ENCODE measurements at places on chromosomes 2 and 18.

- no peak for DNase-seq
These were observed 42.0 kb downstream of the AFTPH start for GRCh38 chr2:64565949-64566710.

GRCh38 chr18:73948497-73948896 lies 199.1 kb downstream of the FBXO15 start:
- no peak for DNase-seq

DNA sequence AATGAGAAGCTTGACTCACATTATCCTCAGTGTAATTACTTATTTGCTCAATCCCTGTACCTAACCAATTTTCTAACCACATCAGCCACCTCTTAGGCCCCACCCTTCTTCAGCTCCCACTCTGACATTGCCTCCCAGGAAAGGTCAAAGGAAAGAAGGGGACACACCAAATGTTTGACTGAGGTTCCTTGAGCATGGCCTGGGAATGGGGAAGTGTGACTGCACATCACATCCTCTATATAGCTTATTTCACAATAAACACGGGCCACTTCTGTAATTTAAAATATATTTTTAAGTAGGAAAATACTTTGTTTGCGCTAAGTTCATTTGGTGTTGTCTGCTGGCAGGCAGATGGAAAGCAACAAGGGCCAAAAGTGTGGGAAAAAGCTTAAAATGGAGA lies 3.0 kb upstream of the FIGLA start:
- no peak for DNase-seq

GRCh38 chr2:8307606-8308180 lies 374.2 kb upstream of the ID2 start:
- no peak for DNase-seq

GRCh38 chr2:176584333-176584732 lies 315.1 kb downstream of the MTX2 start:
- no peak for DNase-seq

- DNase-seq, result no peak
These were observed 334.6 kb upstream of the SLC14A2 start for GRCh38 chr18:45280481-45281276.

DNA sequence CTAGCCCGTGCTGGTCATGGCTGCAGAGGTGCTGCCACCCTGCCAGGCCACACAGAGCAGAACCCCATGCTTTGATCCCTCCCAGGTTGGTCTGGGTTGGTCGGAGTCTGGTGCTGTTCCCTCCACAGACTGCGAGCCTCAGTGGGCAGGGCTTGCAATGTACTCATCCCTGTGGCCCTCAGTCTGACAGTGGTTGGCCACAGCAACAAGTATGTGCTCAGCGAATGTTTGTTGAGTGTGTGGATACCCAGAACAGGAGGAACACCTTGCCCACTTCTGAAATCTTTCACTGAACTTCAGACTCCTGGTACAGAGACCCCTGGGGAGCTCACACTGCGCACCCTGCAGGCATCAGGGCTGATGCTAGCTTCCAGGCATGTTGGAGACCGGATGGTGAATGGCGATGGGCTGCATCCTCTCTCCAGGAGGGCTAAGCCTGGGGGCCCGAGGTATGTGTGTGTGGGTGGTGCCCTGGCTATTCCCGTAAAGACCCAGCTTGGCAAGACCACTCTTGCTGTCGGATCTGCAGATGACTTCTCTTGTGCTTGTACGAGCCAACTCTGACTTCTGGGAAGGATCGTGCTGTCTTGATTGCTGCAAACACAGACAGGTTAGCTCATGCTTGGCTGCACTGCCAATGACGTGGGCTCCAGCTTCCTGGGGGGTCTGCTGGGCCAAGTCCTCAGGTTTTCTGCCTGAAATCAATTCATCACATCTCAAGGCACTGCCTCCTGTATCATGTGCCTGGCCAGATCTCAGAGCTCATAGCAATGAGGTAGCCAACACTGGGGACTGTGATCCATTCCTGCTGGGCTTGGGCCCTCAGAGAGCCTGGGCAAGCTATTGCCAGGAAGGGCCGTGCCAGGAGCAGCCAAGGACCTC lies 43.7 kb downstream of the RHOB start:
- DNase-seq, result no peak

- no peak for DNase-seq
These were observed 27.6 kb upstream of the ASAP2 start for GRCh38 chr2:9178904-9179571.

GRCh38 chr2:31980674-31981356 lies 30.0 kb downstream of the MEMO1 start:
- peak; percentile 8 for DNase-seq

GRCh38 chr2:1823187-1824169 lies 79.2 kb upstream of the PXDN start:
- no peak for DNase-seq

DNA sequence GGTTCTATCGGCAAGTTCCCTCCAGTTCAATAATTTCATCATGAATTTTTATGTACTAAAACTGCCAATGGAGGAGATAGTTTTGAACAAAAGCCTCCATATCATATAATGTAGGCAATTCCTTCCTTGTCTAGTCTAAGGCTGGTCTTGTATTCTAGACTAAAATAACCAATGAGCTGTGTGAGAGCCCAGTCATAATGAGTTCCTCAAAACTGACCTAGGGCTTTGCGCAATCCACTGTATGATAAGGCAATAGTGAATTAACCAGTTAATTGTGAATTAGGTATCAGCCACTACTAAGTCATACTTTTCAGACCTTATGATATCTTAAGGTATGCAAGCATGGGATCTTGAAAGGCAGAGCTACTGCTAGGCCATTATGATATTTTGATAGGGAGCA lies 7.6 kb upstream of the UXS1 start:
- DNase-seq, result no peak

GRCh38 chr2:24682304-24682703 lies 110.9 kb downstream of the PTRHD1 start:
- no peak for DNase-seq

DNA sequence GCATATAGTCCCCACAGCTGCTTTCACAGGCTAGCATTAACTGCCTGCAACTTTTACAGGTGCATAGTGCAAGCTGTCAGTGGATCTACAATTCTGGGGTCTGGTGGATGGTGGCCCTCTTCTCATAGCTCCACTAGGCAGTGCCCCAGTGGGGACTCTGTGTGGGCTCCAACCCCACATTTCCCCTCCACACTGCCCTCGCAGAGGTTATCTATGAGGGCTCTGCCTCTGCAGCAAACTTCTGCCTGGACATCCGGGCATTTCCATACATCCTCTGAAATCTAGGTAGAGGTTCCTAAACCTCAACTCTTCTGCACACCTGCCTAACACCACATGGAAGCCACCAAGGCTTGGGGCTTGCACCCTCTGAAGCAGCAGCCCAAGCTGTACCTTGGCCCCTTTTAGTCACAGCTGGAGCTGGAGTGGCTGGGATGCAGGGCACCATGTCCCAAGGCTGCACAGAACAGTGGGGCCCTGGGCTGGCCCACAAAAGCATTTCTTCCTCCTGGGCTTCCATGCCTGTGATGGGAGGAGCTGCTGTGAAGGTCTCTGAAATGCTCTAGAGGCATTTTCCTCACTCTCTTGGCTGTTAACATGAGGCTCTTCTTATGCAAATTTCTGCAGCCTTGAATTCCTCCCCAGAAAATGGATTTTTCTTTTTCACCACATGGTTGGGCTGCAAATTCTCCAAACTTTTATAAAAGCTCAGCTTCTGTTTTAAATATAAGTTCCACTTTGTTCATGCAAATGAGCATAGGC lies 59.3 kb downstream of the KDM3A start:
- no peak for DNase-seq

DNA sequence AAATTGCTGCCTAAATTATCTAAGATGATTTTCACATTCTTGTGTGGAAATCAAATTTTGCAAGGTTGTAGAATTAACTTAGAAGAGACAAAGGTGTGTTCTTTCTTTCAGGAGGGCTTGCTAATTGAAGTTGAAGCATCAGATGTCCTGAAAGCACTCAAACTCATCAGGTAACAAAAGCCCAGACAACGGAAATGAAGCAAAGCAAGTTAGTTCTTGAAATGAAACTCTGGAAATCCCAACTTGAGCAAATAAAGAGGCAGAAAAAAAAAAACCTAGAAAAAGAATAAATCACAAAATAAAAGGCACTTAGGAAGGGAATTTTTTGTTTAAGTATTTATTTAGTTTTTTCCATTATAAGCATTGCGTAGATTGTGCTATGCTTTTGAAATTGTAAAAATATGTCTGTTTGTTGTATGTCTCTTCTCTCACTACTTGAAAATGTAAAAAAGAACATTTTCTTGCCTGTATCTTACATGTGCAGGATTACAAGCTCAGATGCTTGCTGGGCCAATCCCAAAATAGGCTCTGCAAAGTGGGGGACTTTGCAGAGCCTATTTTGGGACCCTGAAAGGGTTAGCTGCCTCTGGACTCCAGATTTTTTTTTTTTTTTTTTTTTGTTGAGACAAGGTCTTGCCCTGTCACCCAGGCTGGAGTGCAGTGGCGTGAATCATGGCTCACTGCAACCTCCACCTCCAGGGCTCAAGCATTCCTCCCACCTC lies 46.7 kb downstream of the FAM161A start:
- no peak for DNase-seq

- no peak for DNase-seq
These were observed 201.7 kb upstream of the CXCR4 start for GRCh38 chr2:136319651-136320050.

DNA sequence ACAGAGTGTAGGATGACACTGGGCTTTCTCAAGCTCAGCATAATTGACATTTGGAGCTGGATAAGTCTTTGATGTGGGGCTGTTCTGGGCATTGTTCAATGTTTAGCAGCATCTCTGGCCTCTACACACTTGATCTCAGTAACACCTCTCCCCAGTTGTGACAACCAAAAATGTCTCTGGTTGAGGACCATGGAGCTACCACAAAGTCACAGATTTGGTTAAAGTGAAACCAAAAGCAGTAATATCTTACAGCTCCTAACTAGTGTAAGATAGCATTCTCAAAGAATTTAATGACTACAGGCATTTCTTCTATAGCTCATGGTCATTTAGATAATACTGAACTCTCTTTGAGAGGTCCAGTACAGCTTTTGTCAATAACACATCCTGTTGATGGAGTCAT lies 23.4 kb upstream of the PAX3 start:
- no peak for DNase-seq

DNA sequence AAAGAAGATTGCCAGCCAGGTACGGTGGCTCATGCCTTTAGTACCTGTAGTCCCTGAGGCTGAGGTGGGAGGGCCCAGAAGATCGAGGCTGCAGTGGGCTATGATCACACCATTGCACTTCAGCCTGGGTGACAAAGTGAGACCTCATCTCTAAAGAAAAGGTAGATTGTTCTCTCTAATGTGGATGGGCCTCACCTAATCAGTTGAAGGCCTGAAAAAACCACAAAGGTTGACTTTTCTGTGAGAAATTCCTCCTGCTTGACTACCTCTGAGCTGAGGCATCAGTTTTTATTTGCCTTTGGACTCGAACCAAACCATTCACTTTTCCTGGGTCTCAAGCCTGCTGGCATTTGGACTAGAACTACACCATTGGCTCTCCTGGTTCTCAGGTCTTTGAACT lies 142.1 kb upstream of the CYP26B1 start:
- no peak for DNase-seq

DNA sequence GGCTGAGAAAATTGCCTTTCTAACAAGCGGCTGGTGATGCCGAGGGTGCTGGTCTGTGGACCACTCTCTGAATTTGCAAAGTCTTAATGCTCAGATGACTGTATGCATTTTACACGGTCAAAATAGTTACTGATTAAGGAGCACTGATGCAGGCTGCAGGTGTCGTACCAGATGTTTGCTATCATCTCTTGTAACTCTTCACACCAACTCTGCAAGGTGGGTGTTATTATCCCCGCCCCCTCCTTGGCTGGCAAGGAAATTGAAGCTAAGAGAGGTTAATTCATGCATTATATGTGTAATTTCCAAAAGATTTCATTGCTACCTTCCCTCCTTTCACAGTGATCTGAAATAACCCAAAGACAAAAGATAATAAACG lies 13.0 kb upstream of the LBH start:
- DNase-seq, result no peak

DNA sequence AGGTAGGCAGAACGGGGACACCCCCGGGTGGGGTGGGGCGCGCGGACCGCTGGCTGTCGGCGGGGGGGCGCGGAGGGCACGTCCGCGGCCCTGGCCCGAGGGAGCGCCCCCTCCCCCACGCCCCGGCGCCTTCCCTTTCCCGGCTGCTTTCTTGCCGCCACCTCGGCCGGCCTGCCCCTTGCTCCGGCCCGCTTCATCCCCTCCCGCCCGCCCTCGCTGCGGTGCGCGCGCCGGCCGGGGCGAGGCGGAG lies 443 bp downstream of the VAPA start:
- no peak for DNase-seq

- no peak for DNase-seq
These were observed 22.0 kb downstream of the CCT7 start for GRCh38 chr2:73255907-73256617.

DNA sequence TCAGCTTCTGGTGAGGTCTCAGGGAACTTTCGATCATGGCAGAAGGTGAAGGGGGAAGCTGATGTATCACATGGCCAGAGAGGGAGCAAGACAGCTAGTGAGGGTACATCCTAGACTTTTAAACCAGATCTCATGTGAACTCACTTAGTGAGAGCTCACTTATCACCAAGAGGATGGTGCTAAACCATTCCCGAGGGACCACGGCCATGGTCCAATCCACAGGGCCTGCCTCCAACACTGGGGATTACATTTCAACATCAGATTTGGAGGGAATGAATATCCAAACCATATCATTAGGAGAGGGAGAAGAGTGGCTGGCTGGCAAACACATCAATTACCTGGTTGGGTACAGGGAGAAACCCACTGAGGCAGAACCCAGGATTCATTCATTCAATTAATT lies 75.7 kb upstream of the HAAO start:
- DNase-seq, result no peak

- no peak for DNase-seq
These were observed 76.6 kb upstream of the ZFP36L2 start for GRCh38 chr2:43302961-43303494.

DNA sequence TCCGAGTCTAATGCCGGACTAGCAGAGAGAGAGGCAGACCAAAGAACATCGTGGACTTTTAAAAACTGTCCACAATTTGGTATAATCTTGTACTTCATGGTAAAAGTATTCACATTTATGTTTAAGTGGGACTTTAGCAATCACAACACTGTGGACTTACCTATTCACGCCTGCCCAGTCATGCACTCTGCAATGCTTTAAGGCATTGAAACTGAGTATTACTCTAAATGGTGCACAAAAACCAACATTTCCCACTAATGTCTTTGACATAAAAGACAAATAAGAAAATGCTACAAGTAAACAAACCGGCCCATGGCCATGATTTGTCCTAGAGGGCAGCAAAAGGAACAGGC lies 91.3 kb downstream of the ACVR1 start:
- no peak for DNase-seq

DNA sequence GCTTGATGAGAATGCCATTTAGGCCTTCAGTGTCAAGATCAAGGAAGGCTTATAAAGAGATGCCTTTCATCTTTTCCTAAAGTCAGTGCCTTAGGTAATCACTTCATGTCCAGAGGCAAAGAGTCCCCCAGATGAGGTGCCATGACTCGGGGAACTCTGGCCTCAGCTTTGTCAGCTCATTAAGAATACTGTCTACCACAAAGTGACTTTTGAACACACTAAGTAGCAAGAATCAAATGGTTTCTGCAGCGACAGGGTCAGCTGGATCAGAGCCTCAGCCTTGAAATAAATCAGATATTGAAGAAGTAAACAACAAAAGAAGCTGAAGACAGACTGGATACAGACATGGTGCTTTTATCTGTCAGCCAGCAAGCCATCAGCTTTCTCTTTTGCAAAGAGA lies 120.1 kb upstream of the SLC39A10 start:
- no peak for DNase-seq
